NCI-H460 (cell line): ENCODE measurements at places on chromosomes 11 and 22. TPM values are rescaled to one million over a fixed set of nuclear protein-coding genes. Genes with fewer than 3 reads are reported as not detected.
A peak's percentile ranks its signal among the peaks of the same experiment; 100 is the strongest.

GRCh38 chr11:128593281-128593680 lies 5.9 kb upstream of the ETS1 start:
- no peak for DNase-seq

The SLC43A3 gene
- not detected in 2 replicates for total RNA-seq

- no peak for DNase-seq
Observed at GRCh38 chr22:33923033-33923432, 2.8 kb upstream of the LARGE1 start.

The GSTT2 gene
- not detected in 2 replicates for total RNA-seq

The FAM118B gene
- total RNA-seq, result 12.5 and 14.5 TPM in 2 replicates

GRCh38 chr22:39534591-39535356 lies 2.2 kb upstream of the RPS19BP1 start:
- peak; percentile 41 for DNase-seq

DNA sequence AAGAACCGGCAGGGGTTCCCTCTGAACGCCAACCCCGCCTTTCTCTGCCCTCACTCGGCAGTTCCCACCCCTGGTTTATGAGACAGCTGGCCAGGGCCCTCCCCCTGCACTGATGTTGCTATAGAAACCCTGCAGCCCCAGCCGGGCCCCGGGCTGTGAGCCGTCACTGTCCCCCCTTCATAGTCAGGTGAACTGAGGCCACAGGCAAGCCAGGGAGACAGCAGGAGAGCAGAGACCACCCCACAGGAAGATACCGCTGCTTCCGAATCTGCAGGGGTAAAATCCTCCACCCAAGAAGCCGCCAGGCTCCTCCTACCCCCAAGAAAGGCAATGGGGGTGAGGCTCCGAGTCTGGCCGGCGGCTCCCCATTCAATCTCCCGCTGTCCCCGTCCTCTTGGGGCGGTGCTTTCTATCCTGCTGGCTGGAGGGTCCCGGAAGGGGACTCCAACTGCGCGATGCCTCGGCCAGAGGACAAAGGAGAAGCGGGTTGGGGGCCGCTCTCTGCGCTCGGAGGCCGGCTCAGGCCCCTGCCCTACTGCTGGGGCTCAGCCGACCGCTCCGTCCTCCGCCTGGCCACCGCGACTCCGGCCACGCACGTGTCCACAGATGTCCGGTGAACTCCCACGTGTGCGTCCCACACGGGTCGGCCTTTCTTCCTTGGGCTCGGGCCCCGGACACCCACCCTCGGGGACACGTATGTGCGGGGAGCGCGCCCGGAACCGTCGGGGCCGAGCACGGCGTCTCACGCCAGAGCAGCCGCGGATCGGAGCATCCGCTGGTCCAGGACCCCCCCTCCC lies 587 bp downstream of the SLC25A22 start:
- no peak for DNase-seq

The CASTOR1 gene
- total RNA-seq, result 11.1 and 15.8 TPM in 2 replicates

- DNase-seq, result no peak
Observed at GRCh38 chr11:71489311-71490043, 36.5 kb downstream of the NADSYN1 start.

DNA sequence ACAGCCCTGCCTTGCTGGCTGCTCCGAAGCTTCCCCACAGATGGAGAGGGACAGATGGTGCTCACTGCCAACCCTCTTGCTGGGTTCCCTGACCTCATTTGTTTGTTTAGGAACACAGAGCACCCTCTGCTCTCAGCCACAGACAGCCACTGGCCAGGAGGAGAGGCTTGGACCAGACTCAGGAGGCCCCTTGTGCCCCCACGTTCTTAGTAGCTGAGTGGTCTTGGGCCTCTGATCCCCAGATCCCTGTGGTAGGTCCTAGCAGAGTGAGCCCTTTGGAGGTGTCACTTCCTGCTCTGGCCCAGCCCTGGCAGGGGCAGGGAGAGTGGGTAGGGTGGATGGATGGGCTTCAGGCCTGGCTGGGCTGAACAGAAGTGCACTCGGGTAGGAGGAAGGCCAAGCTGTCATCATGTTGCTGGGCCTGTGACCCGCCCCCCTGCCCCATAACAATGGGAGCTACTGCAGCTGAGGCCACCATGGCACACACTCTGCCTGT lies 84.0 kb downstream of the DHCR7 start:
- DNase-seq, result no peak

DNA sequence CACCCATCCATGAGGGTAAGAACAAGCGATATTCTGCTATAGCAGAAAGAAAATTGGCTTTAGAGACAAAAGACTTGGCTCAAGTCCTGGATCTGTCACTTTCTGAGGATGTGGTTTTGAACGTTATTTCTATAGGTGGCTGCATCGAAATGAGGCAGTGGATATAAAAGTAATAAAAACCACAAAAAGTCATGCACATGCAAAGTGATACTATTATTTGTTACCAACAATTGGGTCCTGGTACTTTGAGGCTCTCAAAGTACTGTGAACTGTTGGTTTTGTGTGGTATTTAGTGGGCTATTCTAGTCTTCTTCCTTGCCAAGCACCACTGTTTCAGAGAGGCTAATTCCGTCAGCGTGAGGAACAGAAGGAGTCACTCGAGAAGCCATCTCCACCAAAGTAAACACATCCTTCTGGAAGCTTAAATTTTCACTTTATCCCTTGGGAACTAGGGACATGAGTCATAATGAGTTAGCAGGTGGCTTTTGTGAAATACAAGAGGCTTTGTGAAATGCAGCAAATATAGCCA lies 13.1 kb downstream of the UBASH3B start:
- no peak for DNase-seq

DNA sequence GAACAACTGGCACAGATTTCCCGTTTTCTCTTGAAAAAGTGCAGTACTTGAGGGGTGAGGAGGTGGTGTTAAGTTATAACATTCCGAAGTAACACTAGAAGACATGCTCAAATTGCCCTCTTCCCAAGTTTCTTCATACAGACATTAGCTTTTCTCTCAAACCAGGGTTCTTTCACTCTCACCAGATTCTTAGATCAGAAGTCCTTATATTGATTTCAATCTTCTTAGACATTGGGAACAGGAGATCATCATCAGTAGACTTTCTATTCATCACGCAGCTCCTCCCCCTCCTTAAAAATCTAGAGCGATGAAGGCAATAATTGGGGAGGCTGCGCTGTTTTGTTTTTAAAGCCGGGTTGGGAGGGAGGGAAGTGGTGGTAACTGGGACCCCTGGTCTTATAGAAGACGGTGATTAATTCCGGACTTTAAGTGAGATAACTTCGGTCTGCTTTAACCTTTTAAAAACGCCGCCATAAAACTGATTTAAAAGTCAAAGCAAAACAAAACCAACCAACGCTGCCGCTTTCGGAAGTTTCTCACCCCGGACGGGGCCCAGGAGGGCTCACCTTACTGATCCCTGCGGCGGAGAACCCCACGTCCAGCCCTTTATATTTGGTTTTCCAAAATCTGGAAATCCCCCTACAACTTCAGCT lies 665 bp downstream of the USP28 start:
- no peak for DNase-seq

GRCh38 chr11:74001822-74002286 lies 7.0 kb downstream of the UCP3 start:
- DNase-seq, result no peak

- DNase-seq, result no peak
Observed at GRCh38 chr11:8095371-8095770, 14.4 kb downstream of the TUB start.

- no peak for DNase-seq
Observed at GRCh38 chr11:115221461-115222069, 282.6 kb downstream of the CADM1 start.

The TRIM29 gene
- not detected in 2 replicates for total RNA-seq

DNA sequence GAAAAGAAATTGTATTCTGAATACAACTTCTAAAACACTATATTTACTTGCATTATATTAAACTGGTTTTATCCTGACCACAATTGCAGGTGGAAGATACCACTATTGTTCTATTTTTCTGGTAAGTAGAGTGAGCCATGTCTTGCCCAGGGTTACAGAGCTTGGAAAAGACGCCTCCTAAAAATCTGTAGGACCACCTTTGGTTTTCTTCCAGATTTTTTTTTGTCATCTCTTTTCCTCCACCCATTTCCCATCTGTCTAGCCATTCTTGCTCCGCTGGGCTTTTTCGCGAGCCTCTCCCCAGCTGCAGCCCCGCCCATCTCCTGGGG lies 294 bp upstream of the MTMR3 start:
- DNase-seq, result no peak

- DNase-seq, result no peak
Observed at GRCh38 chr11:68643585-68643984, 40.8 kb upstream of the GAL start.

GRCh38 chr11:34252651-34253050 lies 105.2 kb downstream of the ABTB2 start:
- DNase-seq, result no peak

DNA sequence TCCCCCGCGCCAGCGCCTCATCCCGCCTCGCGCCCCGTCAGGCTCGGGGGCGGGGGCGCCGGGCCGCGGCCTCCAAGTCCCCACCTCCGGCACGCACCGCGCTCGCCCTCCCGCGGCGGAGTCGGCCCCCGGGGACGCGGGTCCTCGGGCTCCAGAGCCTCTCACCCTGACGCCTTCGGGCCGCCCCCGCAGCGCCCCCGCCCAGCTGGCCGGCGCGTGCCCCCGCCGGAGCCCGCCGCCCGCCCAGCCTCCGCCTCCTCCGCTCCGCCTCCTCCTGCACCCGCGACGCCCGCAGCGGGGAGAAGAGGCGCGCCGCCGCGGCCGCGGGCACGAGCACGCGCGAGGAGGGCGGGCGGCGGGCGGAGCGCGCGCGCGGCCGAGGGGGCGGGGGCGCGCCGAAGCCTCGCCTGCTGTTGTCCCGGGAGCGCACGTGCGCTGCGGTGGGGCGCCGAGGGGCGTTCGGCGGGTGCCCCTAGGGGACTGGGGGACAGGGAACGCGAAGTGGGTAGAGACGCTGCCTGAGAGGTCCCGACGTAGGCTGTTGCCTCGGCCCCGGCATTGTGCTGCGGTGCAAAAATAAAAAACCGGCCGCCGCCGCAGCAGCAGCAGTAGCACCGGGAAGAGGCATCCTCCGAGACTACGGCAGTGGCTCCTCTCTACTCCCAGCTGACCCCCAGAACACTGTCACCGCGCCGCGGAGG lies 87.4 kb upstream of the ARHGAP32 start:
- DNase-seq, result peak; percentile 56

- no peak for DNase-seq
Observed at GRCh38 chr11:120521176-120521575, 9.6 kb downstream of the GRIK4 start.

The MB gene
- total RNA-seq, result 0.10 TPM in 1 of 2 replicates, not detected in the other

GRCh38 chr11:65446446-65447277 lies 24.1 kb downstream of the NEAT1 start:
- DNase-seq, result no peak

DNA sequence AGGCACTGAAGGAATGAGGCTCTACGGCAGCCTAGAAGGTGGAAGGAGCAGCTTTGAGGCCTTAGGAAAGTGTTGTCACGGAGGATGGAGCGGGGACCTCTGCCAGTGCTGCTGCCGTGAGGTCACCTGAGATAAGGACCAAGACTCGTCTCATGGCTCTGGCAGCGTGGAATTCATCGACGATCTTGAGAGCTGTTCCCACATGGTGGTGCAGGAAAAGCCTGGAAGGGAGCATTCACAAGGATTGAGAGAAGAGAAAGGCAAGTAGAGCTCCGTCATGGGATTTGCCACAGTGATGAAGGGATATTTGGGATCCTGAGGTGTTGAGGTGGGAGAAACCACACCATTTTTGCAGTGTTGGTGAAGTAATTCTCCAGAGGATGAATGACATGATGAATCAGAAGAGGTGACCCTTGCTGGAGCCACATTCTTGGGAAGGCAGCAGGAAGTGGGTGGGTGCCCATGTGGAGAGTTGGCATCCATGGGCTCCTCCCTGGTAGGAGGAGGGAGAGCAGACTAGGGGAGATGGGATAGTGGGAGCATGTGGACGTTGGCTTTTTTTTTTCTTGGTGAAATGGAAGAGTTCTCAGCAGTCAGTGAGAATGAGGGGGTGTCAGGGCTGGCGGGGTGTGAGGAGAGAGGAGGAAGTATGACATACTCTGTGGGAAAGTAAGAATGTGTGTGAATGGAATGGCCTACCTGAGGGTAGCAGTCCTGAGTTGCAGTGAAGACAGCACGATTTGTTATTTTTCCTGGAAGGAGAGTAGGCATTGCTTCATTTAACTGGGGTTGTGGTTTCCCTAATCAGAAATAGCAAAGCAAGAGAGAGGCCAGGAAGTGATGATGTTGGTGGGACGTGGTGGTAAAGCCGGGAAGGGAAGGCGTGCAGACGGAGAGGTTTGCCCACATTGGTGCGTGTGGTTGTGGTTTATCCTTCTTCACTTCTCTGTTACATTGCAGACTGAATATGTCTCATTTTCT lies 11.1 kb downstream of the PPP6R3 start:
- DNase-seq, result no peak

DNA sequence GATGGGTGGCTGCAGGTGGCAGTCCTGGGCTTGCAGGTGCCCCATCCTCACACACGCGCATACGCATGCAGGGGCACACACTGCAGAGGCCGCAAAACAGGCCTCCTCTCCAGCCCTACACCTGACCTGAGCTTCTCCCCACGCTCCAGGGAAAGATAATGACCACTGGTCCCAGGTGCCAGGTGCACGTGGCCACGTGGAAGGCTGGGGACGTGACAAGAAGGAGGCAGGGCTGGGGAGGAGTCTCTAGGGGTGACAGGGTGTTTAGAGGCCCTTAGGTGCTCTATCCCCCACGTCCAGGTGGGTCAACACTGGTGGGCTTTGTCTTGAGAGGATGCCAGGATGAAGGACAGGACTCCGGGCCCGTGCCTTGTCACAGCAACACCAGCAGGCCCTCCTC lies 23.5 kb upstream of the CPT1A start:
- no peak for DNase-seq

- DNase-seq, result no peak
Observed at GRCh38 chr11:8532475-8532874, 61.6 kb downstream of the STK33 start.

The LRRN4CL gene
- total RNA-seq, result 0.02 TPM in 1 of 2 replicates, not detected in the other

The PANX2 gene
- total RNA-seq, result 4.2 and 4.7 TPM in 2 replicates

The CCDC179 gene
- not detected in 2 replicates for total RNA-seq

The CCDC87 gene
- total RNA-seq, result 0.37 and 0.52 TPM in 2 replicates

The UBQLNL gene
- total RNA-seq, result not detected in 2 replicates

The TCN1 gene
- not detected in 2 replicates for total RNA-seq

- DNase-seq, result no peak
Observed at GRCh38 chr11:122811721-122812120, 26.6 kb upstream of the CRTAM start.

The GDPD4 gene
- not detected in 2 replicates for total RNA-seq

DNA sequence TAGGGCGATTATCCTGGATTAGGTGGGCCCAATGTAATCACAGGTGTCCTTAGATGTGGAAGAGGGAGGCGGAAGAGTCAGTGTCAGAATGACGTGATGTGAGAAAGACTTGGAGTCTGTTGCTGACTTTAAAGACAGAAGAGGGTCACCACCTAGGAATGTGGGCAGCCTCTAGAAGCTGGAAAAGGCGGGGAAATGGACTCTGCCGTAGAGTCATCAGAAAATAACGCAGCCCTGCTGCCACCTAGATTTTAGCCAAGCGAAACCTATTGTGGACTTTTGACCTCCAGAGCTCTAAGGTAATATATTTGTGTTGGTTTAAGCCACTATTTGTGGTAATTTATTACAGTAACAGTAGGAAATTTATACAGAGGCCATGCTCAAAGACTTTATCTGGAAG lies 4.8 kb downstream of the DDX10 start:
- no peak for DNase-seq
